Transverse colon (tissue), 4 donors: ENCODE measurements at places on chromosomes 12 and 14. TPM values are rescaled to one million over a fixed set of nuclear protein-coding genes. Genes with fewer than 3 reads are reported as not detected.

The RNFT2 gene
- total RNA-seq: 0.68 TPM

The CD163L1 gene
- total RNA-seq: 3.4 TPM

The ACOT4 gene
- total RNA-seq: not detected

The SLC41A2 gene
- 136 TPM for total RNA-seq

The DBX2 gene
- total RNA-seq: not detected

The TAS2R19 gene
- 3.0 TPM for total RNA-seq

The FAR2 gene
- 57.6 TPM for total RNA-seq

The TWF1 gene
- 32.8 TPM for total RNA-seq

The CD163 gene
- 61.0 TPM for total RNA-seq

The TBC1D30 gene
- total RNA-seq: 7.8 TPM

The PPP4R4 gene
- not detected for total RNA-seq

The PLD4 gene
- 1.1 TPM for total RNA-seq

The SOAT2 gene
- total RNA-seq: not detected

The CISTR gene
- total RNA-seq: not detected

The C12orf42 gene
- 0.79 TPM for total RNA-seq

The KCNC2 gene
- total RNA-seq: not detected
